NCI-H187 (cell line): ENCODE measurements at places on chromosomes 12 and 14.

GRCh38 chr12:42213954-42214426 lies 24.1 kb downstream of the YAF2 start:
- DNase-seq = no peak

GRCh38 chr12:131896811-131897270 lies 2.4 kb downstream of the ULK1 start:
- no peak for DNase-seq

DNA sequence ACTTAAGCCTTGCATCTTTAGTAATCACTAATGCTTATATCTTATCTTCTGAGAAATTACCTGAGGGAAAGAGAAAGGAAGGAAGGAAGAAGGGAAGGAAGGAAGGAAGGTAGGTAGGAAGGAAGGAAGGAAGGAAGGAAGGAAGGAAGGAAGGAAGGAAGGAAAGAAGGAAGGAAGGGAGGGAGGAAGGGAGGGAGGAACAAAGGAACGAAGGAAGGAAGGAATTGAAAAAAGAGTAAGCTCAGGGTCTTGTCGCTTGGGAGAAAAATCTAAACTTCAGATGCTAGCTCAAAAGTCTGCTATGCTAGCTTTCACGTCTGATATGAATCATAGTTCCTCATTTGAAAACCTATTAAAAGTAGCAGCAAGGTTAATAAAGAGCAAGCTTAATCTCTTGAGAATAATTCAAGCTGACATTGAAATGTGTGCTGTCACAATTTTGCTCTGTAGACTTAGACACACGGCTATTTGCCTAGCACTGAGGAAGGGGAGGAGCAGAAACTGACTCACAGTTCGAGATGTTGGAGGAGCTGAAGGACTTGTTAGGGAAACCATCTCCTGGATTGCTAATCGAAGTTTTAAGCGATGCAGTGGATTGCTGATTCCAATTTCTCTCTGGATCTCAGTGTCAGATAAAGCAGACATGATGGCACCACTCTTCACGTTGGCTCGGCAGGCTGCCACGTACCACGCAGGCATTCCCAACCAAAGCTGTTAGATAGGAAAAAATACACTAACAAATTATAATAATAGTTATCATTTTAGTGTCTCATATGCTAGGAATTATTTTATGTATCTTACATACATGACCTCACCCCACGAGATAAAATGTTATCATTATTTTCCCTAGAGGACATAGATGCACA lies 216.7 kb downstream of the ACSS3 start:
- DNase-seq = no peak

GRCh38 chr12:24822121-24822899 lies 126.6 kb downstream of the BCAT1 start:
- DNase-seq = no peak

GRCh38 chr14:32512813-32513212 lies 183.7 kb downstream of the AKAP6 start:
- DNase-seq = no peak

- no peak for DNase-seq
Measured at GRCh38 chr14:74558655-74559054, 53.4 kb downstream of the LTBP2 start.

- no peak for DNase-seq
Measured at GRCh38 chr12:79927772-79928474, 7.0 kb downstream of the PPP1R12A start.
